ENCODE measurements at places on chromosomes 2 and 18. TPM values are rescaled to one million over a fixed set of nuclear protein-coding genes. Genes with fewer than 3 reads are reported as not detected.

The NEU2 gene
- not detected for total RNA-seq

The KIF5C gene
- 7.3 TPM for total RNA-seq

The MORN2 gene
- 11.3 TPM for total RNA-seq

The SP9 gene
- total RNA-seq, result not detected

The NLRC4 gene
- not detected for total RNA-seq

The INPP4A gene
- total RNA-seq, result 17.3 TPM

The PLCL1 gene
- total RNA-seq, result 0.94 TPM

The ZNF142 gene
- 70.5 TPM for total RNA-seq

The PJVK gene
- 1.4 TPM for total RNA-seq

The ZCCHC2 gene
- total RNA-seq, result 31.9 TPM

The RNF125 gene
- 16.0 TPM for total RNA-seq

The FBLN7 gene
- 23.4 TPM for total RNA-seq

The CCBE1 gene
- not detected for total RNA-seq

The IL36B gene
- not detected for total RNA-seq

The CHRND gene
- total RNA-seq, result not detected

The C18orf54 gene
- 3.4 TPM for total RNA-seq

The FZD7 gene
- total RNA-seq, result 0.20 TPM

The CYTIP gene
- 195 TPM for total RNA-seq

The FOXD4L1 gene
- total RNA-seq, result 0.16 TPM

The TCF4 gene
- total RNA-seq, result 2.6 TPM

The LOXL3 gene
- total RNA-seq, result 1.0 TPM

The EFR3B gene
- 0.56 TPM for total RNA-seq

The CYP27C1 gene
- not detected for total RNA-seq

The RND3 gene
- total RNA-seq, result not detected

The GRB14 gene
- 0.27 TPM for total RNA-seq

The POTEC gene
- not detected for total RNA-seq

The CD226 gene
- 129 TPM for total RNA-seq

The IL1F10 gene
- not detected for total RNA-seq

The KCNG3 gene
- 0.24 TPM for total RNA-seq

The RAX gene
- not detected for total RNA-seq

The STK25 gene
- 100 TPM for total RNA-seq

The DDX18 gene
- total RNA-seq, result 204 TPM

The CSRNP3 gene
- not detected for total RNA-seq

The CNRIP1 gene
- not detected for total RNA-seq

The SIX3 gene
- total RNA-seq, result not detected

The DHRS9 gene
- total RNA-seq, result 3.6 TPM

The DOK6 gene
- not detected for total RNA-seq

The TMEM237 gene
- total RNA-seq, result 10.9 TPM

The ABCG5 gene
- total RNA-seq, result not detected

The GALR1 gene
- total RNA-seq, result not detected

The CDH20 gene
- total RNA-seq, result 0.15 TPM

The PROM2 gene
- total RNA-seq, result 0.63 TPM

The SERPINB4 gene
- total RNA-seq, result not detected

The HIBCH gene
- 17.6 TPM for total RNA-seq
